ENCODE measurements at places on chromosomes 3 and 15.

DNA sequence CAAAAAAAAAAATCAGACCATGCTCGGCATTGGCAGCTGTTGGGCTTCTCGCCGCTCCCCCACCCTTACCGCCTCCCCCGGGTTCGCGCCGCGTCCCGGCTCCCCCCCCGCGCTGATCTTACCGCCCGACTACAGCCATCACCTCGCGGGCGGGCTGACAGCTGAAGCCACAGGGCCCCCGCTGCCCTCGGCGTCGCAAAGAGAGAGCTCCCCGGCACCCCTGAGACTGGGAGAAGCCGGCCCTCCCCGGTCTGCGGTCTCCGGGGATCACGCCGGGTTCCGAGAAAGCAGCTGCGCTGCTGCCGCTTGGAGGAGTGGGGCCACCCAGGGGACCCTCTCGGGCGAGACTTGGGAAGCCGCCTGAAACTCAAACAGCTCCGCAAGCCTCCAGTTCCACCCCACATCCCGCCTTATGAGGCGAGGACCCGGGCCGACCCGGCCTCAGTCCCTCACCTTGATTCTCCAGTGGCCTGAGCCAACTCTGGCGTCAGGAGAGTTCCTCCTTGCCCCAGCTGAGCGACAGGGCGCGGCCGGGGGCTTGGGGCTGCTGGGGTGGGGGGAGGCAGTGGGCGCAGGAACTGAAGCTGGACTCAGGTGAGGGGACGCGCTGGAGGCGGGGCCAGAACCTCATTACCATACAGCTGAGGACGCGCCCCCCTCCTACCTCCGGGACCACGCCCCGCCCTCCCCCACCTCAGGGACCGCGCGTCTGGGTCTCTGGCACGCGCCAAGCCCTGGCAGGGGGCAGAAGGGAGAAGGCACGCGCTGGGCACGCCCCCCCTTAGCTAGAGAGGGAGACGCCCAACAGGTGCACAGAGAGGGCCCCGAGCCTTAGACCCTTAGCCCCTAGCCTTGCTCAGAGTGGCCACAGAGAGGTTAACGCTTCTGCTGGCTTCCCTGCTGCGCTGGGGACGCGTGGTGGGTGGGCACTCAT, 1.0 kb upstream of the DLL4 start:
- DNase-seq, result no peak

DNA sequence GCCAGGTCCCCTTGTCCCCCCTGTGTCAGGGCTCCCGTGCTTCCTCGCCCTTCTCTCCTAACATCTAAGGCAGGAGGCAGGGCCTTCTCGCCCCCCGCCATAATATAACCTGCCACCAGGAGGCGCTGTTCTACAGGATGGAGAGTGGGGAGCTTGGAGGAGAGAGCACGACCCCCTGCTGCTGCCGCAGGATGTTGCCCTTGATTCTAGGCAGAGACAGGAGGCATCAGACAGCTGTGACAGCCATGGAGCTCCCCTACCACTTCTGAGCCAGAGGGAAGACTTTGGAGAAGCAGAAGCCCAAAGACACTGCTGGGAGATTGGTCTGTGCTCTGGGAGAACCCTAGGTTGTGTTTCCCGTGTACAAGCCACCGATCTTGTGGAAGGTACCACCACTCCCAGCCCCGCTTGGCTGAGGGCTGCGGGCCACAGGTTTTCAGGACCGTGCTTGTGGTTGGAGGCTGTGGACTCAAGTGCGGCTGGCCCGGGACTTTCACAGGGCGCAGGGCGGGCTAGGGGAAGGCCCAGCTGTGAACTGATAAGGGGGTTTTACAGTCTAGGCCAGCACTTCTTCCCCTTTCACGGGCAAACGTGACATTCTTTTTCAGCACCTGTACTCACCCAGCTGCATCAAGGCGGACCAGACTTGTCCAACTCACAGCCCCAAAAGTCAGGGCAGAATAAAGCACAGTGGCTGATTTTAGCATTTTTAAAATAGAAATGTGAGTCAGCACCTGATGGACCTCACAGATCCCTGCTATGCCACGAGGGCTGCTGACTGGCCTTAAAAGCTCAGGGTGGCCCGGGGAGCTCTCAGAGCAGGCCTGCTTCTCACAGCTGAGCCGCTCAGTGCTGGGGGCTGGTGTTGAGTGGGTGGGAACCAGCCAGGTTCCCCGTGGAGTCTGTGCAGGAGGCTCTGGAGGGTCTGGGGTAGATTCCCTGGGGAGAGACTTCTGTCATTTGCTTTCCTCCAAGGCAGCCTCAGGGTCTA, 2.6 kb upstream of the TIGIT start:
- peak; percentile 100 for DNase-seq

DNA sequence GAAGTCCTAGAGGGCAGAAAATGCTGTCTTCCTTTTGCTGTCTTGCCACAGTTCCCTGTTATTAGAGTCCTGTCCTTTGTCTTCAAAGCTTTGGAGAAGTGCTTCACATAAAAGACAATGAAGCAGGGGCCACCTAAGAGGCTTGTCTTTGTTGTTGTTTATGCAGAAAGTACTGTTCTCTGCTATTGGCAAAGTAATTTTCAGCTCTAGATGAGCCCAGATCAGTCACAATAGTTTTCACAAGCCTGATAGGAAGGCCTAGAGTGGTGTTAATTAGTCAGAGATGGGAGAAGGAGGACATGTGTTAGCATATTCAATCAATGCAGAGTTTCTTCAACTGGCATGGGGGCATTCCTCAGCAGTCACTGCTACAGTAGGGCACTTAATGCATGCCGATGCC, 300.0 kb downstream of the PTPRG start:
- no peak for DNase-seq

DNA sequence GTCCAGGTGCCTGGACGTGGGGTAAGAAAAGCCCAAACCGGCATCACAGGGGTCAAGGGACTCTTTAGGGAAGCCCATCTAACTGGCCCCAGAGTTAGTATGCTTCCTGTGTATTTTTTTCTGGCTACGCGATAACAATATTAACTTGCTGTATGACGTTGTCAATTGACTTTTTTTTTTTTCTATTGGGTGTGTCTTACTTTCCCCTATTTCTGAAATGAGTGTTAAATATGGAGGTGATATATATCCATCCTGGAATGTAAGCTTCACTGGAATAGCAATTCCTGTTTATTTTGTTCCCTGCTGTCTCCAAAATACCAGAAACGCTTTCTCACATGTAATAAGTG, 598 bp upstream of the GMNC start:
- DNase-seq, result no peak

DNA sequence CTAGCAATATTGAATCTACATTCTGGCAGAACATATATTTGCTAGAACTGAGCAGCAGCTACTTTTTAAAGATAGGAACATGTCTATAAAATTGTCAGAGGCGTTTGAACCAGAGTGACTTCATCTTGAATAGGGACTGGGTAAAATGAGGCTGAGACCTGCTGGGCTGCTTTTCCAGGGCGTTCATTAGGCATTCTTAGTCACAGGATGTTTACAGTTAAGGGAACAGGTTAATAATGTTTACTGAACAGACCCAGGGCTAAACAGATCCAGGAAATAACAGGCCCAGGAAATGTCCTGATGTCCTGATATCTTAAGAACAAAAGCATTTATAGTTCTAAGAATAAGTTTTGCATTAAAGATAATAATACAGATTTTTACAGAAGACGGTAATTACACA, 34.5 kb upstream of the B3GALNT1 start:
- DNase-seq, result no peak

All from activated CD8-positive, alpha-beta memory T cell treated with anti-CD3 and anti-CD28 coated beads, Interleukin-2, amount 50 U/mL, for 48 hours (primary cell).